ENCODE measurements at places on chromosomes 2 and 18.

DNA sequence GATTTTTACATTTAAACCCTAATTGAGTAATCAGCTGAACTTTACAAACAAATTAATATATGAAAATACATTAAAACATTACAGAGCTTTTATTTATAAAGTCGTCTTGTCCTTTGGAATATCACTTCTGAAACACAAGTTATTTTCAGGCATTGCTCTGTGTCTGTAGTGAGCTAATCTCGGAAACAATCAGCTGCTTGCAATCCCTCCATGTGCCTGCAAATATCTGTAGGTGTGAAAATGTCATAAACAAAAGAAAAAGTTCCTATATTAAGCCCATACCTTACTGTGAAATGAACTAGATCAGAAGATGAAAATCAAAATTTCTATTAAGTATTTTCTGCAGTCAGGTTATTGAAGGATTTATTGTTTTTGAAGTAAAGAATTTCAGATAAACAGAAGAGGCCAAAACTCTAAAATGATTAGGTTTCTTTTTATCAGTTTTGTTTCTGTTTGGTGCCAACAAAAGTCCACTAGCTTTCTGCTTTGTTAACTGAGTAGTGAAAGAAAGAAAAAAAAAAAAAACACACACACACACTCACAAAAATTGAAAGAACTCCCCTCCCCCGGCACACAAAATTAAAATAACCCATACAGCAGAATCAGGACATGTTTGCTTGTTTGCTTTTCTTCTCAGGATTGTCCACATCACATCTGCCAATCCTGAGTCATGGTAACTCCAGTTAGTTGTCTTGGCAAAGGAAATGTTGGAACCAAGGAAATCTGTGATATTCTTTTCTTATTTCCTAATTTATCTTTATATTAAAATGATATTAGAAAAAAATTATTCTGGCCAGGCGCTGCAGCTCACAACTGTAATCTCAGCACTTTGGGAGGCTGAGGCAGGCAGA, 627.0 kb upstream of the SLC39A10 start:
- no peak for DNase-seq

DNA sequence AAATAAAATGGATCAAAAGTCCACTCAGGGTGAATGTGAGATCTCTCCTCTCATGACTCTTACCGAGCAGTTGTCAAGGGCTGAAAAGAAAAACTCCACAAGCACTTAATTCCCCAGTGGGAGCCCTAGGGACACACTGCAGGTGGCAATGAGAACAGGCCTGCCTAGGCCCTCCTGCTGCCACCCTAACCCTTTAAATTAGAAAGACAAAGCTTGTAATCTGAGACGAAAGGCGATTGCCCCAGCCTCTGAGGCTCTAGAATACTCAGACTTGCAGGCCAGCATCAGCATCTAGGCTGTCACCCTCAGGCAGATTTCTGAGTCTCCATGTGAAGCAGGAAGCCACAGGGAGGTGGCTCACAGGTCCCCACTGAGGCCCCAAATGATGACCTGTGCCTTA, 457.0 kb upstream of the MYT1L start:
- no peak for DNase-seq

DNA sequence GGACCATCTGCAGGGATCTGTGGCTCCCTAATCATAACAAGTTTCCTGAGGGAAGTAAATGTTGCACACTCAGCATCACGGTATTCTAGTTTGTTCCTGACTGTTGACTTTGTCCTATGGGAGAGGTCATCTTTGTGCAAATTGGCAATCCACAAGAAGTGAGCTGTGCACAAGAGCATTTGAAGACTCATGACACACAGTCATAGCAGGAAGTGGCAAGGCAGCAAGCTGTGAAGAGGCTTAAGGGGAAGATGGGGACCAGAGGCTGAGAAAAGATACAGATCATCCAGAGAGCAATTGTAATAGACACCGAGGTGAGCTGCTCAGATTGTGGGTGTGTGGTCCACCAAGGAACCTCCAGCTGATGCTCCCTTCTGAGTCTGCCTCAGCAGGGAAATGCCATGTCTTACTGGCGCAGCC, 2.7 kb downstream of the TNP1 start:
- peak; percentile 20 for DNase-seq

- DNase-seq = peak; percentile 24
Observed at GRCh38 chr2:202237787-202238233, 587 bp downstream of the SUMO1 start.

DNA sequence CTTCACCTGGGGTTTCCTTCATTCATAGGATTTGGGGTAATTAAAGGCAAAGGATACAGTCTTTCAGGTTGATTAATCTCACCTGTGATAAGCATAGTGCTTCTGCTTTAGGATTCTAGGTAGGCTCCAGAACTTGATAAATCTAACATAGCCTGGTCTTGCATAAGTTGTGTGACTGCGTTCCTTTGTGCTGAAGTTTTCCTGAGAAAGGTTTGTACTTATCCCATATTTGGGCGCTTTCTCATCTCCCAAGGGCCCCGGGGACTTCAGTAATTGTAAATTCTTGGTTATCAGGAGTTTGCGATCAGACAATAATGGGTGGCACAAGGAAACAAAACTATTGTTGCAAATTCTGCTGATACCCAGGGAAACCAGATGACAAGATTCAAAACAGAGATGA, 53.1 kb downstream of the MTCL1 start:
- no peak for DNase-seq

- no peak for DNase-seq
Observed at GRCh38 chr2:26757873-26758789, 6.0 kb upstream of the SLC35F6 start.

GRCh38 chr2:3972377-3972776, 269.0 kb downstream of the DCDC2C start:
- no peak for DNase-seq

DNA sequence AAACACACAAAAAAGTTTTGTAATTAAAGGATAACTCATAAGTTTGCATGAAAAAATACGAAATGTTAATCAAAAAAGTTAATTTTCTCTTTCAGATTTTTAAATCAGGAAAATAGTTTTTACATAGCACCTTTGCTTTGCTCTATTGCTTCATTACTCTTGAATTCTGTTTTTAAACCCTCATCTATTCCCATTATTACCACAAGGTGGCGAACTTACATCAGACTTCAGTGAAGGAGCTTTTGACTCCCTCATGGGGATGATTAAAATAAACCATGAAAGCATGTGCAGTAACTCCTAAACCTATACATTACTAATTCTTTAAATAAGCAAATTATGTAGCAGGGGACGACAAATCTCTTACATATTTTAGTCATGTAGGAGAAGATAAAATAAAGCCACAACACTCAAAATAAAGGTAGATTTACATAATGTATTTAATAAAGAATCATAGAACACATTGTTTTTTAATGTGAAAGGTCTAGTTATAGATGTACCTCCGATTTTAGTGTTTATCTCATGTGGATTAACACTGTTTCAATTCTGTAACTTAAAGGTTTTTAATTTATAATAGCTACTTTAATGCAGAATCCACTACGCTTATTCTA, 105.2 kb downstream of the NETO1 start:
- DNase-seq = no peak

GRCh38 chr2:237529452-237530402, 36.6 kb upstream of the PRLH start:
- DNase-seq = no peak

DNA sequence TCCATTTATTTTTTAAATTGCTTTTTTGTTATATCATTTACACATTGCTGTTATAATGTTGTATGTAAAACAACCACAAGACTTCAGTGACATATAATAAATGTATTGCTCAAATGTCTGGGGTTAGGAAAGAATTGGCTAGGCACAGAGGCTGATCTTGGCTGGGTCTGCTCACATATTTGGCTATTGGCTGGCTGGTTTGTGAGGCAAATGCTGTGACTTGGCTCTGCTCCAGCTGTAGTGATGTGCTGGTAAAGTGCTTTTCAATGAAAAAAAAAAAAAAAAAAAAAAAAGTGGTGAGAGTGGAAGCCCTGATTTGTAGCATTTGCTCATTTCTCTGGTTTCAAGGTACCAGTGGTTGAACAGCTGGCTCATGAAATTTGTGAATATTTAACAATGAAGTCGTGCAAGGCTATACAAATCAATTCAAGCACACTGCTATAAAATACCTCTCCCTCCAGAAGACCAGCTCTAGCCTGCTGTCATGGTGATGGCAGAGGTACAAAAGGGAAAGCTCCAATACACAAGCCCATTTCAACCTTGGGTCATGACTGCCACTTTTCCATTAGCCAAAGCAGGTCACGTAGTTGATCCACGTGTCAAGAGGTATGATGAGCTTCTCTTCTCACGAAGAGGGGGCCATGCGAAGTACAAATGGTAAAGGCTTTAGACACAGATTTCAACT, 43.7 kb upstream of the RIT2 start:
- no peak for DNase-seq

GRCh38 chr2:240249423-240250149, 109.1 kb upstream of the OTOS start:
- no peak for DNase-seq

DNA sequence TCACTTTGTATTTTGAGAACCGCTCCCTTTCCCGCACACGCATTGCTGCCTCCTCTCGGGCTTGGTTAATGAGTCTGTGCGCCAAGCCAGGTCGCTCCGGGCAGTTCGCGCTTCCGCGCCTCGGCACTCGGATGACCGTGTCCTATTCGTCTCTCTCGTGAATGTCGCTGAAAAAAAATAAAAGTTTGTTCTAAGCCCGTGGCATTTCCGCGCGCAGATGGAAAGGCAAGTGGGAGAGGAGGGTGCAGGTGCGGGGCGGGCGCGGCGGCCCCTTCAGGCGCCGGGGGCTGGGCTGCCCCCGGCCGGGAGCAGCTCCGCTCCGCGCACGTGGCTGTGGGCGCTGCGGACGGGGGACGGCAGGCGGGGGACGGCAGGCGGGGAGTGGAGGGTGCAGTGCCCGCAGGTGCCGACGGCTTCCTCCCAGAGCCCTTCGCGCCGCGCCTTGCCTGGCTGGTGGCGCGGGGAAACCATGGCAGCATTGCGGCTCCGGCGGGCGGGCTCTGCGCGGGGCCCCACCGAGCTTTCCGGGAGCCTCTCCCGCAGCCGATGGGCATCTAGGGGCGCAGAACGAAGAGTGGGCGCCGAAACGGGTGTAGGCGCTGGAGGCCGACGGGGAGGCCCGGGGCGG, 159.6 kb upstream of the SIX2 start:
- DNase-seq = peak; percentile 15

DNA sequence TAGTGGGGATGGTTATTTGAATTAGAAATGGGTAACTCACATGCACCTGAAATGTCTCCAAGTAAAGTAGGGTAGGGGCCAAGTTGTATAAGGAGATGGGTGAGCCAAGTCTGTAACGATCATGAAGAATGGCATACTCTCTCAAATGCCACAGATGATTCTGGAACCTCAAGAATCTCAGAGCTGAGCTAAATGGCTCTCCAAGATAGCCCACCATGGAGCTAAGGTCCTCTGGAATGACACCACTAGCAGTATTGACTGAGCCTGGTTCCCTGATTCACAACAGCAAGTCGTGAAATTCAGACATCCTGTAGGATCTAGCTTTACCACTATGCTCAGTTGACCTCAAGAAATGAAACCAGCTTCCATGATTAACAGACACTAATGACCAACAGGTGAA, 115.9 kb upstream of the EPAS1 start:
- no peak for DNase-seq

DNA sequence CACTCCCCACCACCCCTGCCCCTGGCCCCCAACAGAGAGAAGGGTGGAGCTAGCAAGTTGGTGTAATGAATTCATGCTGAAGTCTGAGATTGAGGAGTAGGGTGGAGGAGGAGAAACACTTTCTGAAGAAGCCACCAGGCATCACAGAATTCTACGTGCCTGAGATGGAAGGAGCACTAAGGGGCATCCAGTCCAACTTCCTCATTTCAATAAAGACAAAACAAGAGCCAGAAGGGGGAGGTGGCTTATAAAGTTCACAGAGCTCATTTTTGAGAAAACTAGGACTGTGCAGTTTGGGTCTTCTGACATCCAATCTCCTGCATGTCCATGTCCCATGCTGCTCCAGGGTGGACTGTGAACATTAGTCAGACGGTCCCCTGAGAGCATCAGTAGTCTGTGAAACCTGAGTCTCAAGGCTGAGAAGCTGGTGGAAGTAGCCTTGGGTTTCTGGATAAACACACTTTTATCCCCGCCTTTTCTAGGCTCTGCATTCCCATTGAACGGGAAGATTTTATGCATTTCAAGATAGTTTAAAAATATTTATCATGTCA, 77.7 kb downstream of the TRIM43 start:
- DNase-seq = no peak

DNA sequence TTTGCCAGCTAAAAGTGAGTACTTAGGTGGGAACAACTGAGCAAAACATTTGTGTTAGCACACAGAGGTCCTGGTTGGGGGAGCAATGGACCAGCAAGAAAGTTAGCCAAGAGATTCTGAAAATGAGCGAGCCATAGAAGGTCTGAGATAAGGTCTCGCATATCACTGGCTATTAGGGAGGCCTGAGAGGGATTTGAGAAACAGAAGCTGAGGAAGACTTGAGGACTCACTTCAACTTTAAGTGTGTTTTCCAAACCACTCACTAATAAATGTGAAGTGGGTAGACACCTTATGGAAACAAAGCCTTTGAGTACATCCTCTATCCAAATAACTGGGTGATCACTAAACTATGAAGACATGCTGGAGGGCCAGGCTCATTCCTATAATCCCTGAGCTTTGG, 958.5 kb downstream of the DPP10 start:
- no peak for DNase-seq

DNA sequence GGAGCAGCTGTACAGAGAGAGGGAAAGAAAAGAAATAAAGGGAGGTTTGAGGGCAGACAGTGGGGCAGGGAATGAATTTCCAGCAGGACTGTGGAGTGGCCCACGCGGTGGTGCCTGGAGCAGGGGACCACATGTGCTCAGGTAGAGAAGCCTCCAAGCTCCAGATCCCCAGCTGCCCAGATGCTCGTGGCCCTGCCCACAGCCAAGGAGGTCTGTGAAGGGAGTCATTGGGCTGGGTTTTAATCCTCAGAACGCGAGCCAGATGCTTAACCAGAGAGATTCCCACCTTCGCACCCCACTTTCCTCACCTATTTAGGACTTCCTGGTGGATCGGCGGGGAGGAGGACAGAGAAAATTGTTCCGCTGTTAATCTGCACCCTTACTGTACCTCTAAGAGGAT, 369.4 kb downstream of the PARD3B start:
- DNase-seq = no peak

DNA sequence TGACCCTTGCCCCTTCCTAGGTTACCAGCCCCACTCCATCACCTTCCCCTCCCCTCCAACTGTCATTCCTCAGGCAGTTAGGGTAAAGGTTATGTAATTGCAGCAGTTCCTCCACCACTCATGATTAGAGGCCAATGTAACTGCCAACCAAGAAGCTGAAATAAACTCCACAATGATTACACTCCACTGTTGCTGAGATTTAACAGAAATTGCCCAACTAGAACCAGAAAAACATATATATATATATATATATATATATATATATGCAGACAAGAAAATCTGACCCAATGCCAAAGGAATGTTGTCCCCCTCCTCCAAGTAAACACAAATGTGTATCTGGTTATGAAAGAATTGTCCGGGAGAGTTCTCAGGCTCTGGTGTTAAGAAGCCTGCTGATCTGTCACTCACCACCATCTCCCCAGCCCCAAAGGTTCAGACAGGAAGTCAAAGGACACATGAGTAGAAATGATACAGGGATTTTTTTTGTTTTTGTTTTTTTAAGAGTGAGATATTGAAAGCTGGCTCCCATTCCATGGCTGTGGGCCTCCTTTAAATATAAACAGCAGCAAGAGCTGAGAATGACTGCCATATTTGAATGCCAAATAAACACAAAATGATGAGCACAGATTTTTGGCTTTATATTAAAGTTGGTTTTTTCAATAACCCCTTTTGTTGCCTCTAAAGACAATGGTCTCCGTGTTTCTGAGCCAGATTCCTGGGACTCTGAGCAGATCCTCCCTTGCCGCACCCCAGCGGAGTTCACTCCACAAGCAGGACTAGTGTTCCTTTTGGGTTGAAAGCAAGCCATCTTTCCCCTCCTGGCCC, 127.2 kb upstream of the MAPRE2 start:
- DNase-seq = no peak

GRCh38 chr2:240626531-240627300, 1.4 kb downstream of the GPR35 start:
- DNase-seq = peak; percentile 54

Measured in activated naive CD8-positive, alpha-beta T cell treated with anti-CD3 and anti-CD28 coated beads, Interleukin-2, amount 50 U/mL, for 24 hours (primary cell).